ENCODE measurements at places on chromosomes 13 and 19.

DNA sequence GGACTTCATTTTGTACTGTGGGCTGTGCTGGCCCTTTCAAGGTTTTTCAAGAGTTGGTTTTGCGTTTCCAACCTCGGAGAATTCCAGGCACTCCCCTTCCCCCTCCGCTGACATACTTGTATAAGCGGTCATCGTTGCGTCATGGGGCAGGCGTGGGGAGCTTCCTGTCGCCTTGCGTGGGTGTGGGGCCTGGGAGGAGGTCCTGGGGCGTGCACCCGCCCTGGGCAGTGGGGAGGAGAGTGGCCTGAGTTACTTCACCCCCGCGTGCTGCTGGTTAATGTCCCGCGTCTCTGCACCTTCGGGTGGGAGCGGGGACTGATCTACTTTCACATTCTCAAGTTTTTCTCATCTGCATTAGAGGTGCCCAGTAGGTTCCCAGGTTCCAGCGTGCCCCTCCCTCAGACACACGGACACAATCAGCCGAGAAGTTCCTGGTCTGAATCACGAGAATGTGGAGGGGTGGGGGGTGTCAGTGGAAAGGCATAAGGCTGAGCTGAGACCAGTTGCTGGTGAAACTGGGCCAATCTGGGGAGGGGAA is 4.1 kb downstream of the IER2 start:
- DNase-seq: no peak

- no peak for DNase-seq
Observed at GRCh38 chr13:43387880-43388279, 364.5 kb downstream of the DNAJC15 start.

- no peak for DNase-seq
Observed at GRCh38 chr19:1520203-1520780, 3.6 kb upstream of the PLK5 start.

- no peak for DNase-seq
Observed at GRCh38 chr19:3816566-3817218, 30.5 kb upstream of the MATK start.

DNA sequence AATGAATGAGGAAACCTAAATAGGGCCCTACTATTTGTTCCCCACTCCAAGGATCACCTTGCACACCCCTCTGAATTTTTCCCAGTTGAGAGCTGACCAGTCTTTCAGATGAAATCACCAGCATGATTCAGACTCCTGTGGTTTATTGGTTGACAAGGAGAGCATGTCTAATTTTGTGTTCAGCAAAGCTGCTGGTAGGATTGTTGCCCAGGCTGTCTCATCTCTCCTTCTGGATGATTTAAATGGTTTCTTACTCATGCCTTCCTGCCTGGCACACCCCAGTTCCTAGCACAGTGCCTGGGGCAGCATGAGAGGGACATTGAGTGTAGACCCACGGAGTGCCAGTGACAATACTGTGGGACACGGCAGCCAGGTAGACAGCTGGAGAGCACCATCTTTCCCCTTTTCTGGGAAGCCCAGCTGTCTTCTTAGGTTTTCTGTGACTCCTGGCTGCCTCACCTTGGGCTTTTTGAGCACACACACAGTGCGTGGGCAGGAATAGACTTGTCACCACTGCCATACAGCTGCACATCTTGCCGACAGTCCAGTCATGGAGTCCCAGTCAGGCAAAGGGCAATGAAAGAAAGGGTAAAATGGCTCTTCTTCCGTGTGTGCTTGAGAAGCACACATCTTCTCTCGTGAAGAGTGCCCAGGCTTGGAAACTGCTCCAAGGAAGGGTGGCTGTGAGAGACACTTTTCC is 12.3 kb downstream of the FGF9 start:
- no peak for DNase-seq

DNA sequence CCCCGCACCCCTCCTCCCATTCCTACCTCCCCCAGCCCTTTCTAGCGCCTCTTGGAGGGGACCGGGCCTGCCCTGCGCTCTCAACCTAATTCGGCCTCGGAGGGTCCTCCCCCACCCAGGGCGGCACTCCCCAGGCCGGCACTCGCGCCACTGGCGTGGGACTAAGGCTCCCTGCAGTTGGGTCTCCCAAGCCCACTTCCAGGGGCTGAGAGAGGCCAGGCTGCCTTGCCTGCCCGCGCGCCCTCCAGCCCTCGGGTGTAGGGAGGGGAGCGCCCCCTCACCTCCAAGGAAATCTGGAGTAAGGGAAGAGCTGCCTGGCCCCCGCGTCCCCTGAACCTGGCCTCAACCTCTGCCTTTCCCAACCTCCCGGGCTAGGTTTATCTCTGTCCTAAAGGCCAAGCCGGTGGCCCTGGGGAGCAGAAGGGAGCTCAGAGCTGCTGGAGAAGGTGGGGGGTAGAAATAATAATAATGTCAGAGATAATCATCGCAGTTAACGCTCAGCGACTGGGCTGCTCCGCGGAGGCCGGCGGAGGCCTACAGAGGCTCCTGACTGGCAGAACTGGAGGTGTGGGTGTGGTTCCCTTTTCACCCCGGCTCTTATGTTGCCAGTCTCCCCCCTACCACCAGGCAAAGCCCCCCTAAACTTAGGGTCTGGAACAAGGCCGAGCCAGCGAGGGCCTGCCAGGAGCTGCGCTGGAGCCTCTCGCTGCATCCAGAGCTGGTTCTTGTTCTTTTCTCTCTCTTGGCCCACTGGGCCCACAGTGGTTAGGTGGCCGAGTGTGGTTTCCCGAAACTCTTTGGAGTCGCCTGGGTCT is 9.6 kb downstream of the ZIC2 start:
- no peak for DNase-seq

DNA sequence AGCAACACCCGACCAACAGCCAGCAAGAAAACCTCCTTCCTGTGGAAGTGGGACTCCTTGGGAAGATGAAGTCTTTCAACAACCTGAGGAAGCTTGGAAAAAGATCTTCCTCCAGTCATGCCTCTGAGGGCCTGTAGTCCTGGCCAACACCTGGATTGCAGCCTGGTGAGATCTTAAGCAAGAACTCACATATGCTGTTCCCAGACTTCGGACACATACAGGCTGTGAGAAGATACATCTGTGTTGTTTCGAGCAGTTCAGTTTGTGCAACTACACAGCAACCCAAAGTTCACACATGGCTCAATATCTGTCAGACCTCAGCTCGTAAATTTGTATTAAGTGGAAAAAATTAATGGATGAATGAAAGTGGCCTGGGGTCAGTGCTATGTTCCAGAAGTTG is 65.1 kb upstream of the UBAC2 start:
- DNase-seq: no peak

DNA sequence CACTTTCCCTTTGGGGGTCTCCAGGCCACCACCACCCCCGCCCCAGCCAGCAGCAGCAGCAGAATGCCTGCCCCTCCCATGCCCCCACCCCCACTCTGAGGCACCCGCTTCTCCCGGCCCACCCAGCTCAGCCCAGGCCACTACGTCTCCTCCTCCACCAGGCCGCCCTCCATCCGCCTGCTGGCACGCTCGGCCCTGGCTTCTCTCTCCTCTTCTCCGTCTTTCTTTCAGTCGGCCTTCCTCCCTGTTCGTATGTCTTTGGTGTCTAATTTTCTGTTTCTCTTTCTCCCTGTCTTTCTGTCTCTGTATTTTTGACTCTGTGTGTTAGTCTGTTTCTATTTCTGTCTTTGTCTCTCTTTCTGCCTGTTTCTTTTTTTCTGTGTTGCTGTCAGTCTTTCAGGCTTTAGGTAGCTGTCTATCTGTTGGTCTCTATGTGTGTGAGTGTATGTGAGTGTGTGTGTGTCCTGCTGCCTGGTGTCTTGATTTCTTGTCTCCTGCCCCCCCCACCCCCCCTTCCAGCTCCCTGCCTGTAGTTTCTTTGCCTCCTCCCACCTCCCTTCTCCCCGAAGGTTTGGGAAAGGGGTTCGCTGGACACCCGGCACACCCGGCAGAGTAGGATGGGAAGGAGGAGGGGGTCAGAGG is at the start of gene LGI4:
TSS of gene LGI4 (minus strand) at position 459 of the 642 bp plus-strand sequence. CDS start at position 80, 379 bp downstream.
- DNase-seq: no peak

- no peak for DNase-seq
Observed at GRCh38 chr19:23482829-23483228, 87.6 kb upstream of the ZNF91 start.

GRCh38 chr19:51830274-51830673 is 35.3 kb downstream of the FPR3 start:
- no peak for DNase-seq

DNA sequence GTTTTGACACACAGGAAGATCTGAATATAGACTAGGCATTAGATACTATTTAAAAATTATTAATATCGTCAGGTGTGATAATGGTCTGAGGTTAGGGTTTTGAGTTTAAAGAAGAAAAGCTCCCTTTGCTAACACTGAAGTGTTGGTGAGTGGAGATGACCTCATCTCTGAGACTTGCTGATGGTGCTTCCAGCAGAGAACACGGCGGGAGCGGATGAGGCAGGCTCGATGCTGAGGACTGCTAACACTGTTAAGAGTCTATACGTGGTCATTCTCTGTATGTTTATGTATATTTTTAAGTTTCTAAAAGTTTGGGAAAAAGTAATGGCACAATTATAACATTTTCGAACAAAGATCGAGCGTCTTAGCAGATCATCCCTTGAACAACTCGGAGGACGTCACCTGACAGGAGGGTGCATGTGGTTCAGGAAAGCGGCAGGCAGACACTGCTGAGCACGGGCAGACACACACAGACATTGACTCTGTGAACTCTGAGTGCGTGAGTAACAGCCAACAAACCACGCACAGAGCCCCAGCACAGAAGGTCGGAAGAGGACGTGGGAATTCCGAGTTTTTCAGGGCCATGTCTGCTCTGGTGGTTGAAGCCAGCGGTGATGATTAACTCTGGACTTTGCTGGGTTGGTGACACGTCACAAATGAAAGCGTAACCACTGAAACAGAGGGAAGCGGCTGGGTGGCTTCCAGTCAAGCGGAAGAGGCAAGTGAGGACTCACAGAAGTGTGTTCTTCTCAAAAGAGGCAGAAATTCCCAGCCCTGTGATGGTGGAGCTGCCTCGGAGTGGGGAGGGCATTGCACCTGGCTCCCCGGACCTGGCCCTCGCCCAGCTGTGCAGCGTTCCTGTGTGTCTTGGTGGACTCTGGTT is 91.9 kb upstream of the TEX29 start:
- no peak for DNase-seq

DNA sequence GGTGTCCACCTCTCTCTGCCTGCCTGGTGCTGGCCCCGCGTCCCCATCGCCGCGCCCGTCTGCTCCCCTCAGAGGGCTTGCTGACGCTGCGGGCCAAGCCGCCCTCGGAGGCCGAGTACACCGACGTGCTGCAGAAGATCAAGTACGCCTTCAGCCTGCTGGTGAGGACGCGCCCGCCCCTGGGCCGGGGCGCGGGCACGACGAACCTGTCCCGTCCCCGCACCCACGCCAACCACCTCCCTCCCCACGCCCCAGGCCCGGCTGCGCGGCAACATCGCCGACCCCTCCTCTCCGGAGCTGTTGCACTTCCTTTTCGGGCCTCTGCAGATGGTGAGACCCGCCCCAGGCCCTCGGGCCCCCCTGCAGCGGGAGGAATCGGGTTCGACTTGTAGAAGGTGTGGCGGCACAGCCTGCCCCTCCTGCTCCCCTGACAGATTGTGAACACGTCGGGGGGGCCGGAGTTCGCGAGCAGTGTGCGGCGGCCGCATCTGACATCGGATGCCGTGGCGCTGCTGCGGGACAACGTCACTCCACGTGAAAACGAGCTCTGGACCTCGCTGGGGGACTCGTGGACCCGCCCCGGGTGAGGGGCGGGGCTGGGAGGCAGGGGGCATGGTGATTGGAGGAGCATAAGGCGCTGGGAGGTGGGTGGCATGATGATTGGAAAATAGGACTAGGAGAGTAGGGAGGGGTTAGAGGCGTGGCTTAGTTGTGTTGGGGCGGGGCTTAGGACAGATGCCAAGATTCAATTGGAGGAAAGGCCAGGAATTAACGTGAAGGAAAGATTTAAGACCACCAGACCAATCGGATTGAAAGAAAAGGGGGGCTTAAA is 6.6 kb downstream of the EPS8L1 start:
- DNase-seq: peak; percentile 21
